Small intestine (tissue), 16 donors: ENCODE measurements at places on chromosomes 4 and X.

DNA sequence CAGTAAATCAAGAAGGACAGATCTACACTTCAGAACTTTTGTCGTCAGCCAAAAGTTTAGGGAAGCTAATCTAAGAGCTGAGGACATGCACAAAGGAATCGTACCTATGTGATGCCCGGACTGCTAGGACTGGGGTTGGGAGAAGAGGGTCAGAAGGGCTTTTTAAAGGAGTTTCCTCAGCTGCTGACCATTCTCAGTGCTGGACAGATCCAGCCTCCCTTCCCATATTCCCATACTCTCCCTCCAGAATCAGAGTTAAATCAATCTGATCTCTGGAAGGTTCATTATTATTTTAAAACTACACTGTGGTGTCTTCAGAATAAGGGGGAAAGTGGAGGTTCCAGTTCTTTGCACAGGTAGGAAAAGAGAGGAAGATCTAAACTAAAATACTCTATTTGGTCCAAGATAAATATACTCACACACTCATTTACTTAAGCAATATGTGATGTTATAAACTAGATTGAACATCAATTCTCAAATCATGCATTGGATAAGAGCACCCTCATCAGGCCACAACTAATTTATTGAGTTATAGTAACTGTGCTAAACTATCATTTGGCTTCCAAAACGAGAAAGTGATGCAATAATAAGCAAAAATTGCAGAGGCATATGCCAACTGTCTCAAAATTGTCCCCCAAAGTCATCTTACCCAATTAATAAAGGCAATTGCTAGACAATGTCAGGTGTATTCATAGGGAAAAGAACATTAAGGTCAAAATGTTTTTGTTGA lies 124.7 kb downstream of the HNRNPD start:
- DNase-seq = no peak

DNA sequence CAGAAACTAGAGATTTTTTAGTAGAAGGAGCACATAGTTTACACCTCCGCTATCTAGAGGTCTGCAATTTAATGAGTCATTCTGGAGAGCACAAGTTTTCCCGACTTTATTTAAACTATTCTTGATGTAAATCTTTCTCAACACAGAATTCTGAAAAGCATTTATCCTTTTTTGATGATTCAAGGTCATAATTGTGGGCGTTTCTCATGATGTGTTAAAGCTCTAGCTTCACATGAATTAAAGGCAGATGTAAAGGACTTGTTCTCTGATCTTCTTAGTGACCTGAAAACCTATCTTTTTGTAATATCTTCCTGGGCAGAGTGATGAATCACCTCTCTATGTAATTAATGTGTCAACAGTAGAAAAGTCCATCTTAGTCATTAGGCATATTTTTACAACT lies 128.8 kb downstream of the COMMD8 start:
- no peak for DNase-seq

GRCh38 chr4:48708610-48709009 lies 71.5 kb downstream of the FRYL start:
- no peak for DNase-seq

GRCh38 chrX:108945883-108946523 lies 209.6 kb upstream of the IRS4 start:
- no peak for DNase-seq

- DNase-seq = peak; percentile 3
Measured at GRCh38 chr4:20589436-20589835, 110.8 kb upstream of the PACRGL start.

DNA sequence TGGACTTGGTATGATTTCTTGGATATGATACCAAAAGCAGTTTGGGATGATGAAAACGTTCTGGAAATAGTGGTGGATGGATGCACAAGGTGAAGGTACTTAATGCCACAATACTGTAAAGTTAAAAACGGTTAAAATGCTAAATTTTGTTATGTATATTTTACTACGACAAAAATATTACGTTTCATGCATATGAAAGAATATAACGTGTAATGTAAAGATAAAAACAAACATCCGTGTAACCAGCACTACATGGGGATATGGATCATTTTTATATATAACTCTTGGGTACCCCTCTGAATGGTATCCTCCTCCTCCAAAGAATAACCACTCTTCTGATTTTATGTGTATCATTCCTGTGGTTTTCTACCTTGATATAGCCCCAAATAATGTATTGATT lies 862 bp upstream of the CENPU start:
- DNase-seq = no peak

- no peak for DNase-seq
Measured at GRCh38 chrX:63737131-63737921, 47.7 kb downstream of the ARHGEF9 start.

- no peak for DNase-seq
Measured at GRCh38 chr4:167111622-167112021, 122.7 kb downstream of the SPOCK3 start.

- DNase-seq = peak; percentile 20
Measured at GRCh38 chrX:42725196-42725595, 52.8 kb downstream of the PPP1R2C start.

DNA sequence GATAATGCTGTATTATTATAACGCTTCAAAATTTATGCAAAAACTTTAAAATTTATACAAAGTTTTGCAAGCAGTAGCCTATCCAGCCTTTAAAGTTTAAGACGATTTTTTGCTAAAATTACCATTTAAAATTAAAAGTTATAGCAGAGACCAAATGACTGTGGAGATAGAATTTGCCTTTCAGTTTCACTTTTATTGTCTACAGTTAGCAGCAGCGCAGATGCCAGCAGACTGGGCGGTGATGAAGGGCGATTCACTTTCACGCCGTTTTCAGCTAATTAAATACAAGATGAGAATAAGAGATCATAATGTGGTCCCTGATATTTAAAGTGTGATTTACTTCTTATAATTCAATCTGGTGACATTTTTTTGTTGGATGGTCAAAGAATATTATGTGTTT lies 1381.5 kb upstream of the ADGRL3 start:
- peak; percentile 7 for DNase-seq

DNA sequence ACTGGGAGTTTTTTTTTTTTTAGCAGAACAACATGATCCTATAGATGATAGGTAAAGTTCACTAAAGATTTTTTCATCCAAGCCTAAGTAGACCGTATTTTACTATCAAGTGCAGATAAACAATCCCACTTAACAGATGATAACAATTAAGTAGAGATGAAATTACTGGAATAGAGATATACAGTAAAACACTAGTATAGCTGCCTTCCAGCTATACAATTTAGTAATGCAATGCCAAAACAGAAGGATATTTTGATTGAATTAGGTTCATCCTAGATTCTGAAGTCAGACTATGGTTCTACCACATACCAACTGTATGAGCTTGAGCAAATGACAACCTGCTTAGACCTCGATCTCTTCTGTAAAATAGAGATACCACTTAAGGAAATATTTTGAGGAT lies 24.3 kb downstream of the KLHL8 start:
- no peak for DNase-seq

DNA sequence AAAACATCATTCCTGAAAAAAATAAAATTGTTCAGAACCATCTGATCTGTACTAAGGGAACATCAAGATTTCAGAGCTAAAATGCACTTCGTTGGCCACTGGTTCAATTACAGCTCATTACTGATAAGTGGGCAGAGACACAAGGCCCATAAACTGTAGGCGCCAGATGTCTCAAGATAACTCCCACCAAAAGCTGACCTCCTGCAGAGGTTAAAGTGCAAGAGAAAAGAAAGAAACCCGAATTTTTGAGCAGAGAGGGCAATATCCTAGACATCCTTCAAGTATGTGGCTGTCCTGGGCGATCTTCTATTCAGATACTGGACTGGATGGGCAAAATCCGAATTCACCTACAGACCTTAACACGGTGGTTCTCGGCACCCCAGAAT lies 660 bp downstream of the GEMIN8 start:
- DNase-seq = no peak

DNA sequence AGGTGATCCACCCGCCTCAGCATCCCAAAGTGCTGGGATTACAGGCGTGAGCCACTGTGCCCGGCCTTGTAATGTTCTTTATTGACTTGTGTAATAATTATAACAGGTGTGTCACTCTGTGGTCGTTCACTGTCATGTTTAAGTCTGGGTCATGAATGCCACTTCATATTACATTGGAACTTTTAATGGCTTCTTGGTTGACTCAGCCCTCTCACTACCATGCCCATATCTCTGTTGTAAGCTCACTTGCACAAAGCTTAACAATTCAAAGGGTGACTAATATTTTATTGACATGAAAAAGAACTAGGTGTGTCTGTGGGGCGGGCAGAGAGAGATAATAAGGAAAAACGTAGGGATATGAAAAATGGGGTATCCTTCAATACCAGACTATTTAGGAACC lies 639.7 kb upstream of the ACTRT1 start:
- peak; percentile 4 for DNase-seq

GRCh38 chrX:24392709-24393108 lies 32.3 kb downstream of the SUPT20HL1 start:
- DNase-seq = no peak
